ENCODE measurements at places on chromosomes 16 and 17.
A peak's percentile ranks its signal among the peaks of the same experiment; 100 is the strongest.

GRCh38 chr16:22813948-22814710 is at the start of gene HS3ST2:
Gene HS3ST2, plus strand, starts transcription at chr16:22814162. Its CDS starts 449 bp downstream, at chr16:22814611.
- DNase-seq, result no peak

DNA sequence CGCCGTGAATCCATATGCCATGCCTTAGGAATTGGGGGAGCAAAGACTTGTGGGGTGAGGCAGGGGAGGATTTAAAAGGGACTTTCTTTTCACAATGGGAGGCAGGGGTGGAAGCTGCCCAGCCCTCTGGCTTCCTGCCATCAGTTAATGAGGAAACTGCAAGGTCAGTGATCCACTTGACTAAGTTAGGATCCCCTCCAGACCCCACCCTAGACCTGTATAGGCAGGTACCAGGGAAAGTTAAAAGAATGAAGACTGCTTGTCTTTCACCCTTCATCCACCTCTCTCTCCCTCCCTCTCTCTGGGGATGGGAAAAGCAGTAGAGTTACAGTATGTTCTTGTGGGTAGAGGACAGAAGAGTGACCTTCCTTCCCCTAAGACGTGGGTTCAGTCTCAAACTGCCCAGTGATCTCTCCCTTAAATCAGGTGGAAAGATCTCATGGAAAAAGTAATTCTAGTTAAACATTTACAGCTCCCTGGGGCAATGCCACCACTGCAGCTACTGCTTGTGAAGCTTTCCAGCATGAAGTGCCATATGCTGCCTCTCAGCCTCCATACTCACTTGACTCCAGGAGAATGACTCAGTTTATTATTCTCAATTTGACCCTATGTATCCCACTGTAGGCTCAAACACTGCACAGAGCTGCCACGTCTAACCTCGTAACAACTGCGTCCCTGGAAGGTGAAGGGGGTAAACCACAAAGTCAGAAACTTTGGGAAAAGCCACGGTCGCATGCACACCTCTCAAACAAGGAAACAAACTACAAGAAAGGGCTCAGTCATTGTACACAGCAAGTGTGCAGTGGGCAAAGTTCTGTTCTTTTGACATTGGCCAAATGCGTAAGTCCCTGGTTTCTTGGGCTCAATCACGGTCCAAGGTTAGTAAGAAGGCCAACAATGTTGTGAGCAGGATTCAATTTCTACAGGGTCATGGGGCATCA is 1.2 kb downstream of the COA3 start:
- DNase-seq, result no peak

GRCh38 chr17:75295201-75296158 is 6.2 kb upstream of the SLC25A19 start:
- DNase-seq, result no peak

GRCh38 chr17:1488826-1489270 is 3.6 kb downstream of the MYO1C start:
- no peak for DNase-seq

- peak; percentile 86 for DNase-seq
These were observed at the start of gene TMEM107 for GRCh38 chr17:8176197-8176940. Gene TMEM107, minus strand, starts transcription at chr17:8176380. Its CDS starts 94 bp downstream, at chr17:8176286.

DNA sequence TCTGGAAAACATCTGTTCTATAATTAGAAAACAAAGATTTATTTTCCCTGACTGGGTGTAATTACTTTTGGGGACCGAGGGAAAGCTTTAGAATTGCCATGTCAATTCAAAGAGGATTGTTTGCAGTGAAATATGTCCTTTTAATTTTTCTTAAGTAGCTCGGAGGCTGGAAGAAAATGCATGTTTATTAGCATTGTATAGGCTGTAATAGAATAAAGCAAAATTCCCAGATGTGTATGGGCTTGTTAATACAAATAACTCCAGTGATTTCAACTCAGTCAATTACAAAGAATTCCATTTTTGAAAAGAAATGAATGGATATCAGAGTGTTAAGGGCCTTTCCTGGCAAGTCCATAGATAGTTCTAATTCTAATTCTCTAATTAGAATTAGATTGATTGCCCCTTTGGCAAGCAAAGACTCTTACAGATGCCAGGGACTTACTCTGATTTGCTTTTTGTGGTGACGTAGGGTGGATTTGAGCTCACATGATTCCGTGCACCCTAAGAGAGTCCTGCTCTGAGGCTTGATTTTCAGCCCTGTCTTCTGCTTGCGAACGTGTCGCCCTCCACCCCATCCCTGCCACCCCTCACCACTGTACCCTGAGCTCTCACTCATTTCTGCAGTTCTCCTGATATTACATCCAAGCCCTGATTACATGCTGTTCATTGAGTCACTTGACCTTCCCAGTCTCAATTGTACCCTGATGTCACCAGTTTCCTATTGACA is 70.0 kb upstream of the FAM20A start:
- no peak for DNase-seq

DNA sequence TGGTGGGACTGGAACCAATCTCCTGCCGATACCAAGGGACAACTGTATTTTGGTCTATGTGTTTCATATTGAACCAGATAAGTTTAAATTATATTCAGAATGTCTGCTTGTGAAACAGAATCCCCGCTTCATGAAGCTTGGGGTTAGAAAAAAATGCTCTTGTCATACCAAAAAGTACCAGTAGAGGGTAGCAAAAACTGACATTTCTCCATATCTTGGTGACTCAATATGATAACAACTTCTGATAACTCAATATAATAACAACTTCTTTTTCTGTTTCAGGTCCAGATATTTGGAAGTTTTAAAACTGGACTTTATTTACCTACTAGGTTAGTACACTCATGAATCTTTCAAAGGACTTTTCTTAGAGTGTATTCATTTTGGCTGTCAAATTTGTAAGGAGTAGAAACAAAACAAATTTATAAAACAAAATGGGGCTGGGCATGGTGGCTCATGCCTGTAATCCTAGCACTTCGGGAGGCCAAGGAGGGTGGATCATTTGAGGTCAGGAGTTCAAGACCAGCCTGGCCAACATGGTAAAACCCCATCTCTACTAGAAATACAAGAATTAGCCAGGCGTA is 52.3 kb upstream of the ADCY7 start:
- no peak for DNase-seq

- no peak for DNase-seq
These were observed 6.1 kb downstream of the SEC14L1 start for GRCh38 chr17:77146882-77147281.

GRCh38 chr17:34917381-34917780 is 43.9 kb downstream of the CCT6B start:
- DNase-seq, result no peak

- no peak for DNase-seq
These were observed at the start of gene MMP15 for GRCh38 chr16:58025351-58026138. Gene MMP15, plus strand, starts transcription at chr16:58025754. Its CDS starts 597 bp downstream, at chr16:58026351.

DNA sequence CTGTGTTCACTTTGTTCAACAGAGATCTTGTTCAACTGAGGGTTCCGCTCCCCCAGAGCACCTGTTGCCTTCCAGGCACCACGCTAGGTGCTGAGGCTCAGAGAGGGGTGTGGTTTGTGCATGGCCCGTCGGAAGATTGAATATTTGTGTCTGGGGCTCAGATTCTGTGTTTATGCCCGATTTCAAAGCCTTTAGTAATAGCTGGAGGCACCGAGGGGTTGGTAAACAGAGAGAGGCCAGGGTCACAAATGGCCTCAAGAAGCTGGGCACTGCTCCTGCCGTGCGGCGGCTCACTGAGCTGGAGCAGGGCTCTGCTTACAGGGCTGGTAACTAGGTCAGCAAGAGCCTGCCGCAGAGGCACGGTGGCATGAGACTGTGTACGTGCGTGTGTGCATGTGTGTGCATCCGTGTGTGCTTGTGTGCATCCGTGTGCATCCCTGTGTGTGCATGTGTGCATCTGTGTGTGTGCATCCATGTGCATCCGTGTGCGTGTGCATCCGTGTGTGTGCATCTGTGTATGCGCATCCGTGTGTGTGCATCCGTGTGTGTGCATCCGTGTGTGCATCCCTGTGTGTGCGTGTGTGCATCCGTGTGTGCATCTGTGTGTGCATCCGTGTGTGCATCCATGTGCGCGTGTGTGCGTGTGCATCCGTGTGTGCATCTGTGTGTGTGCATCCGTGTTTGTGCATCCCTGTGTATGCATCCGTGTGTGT is 5.4 kb downstream of the ITGAE start:
- DNase-seq, result no peak
